Aorta (tissue), 5 donors: ENCODE measurements at places on chromosomes 3 and 15.

- no peak overlapping the region for H3K4me3 ChIP-seq
- no peaks in the 10 kb centered on the region for H3K4me1 ChIP-seq
Measured at GRCh38 chr3:125959317-125960065, 9.5 kb upstream of the ROPN1B start.

GRCh38 chr15:93942269-93942694 is 289.1 kb upstream of the MCTP2 start:
- H3K4me3 ChIP-seq = no peak overlapping the region
- no peaks in the 10 kb centered on the region for H3K4me1 ChIP-seq
- H3K27ac ChIP-seq = no peak overlapping the region
- no peaks in the 10 kb centered on the region for H3K36me3 ChIP-seq
- DNase-seq = no peak
- H3K27me3 ChIP-seq = no peaks in the 10 kb centered on the region

DNA sequence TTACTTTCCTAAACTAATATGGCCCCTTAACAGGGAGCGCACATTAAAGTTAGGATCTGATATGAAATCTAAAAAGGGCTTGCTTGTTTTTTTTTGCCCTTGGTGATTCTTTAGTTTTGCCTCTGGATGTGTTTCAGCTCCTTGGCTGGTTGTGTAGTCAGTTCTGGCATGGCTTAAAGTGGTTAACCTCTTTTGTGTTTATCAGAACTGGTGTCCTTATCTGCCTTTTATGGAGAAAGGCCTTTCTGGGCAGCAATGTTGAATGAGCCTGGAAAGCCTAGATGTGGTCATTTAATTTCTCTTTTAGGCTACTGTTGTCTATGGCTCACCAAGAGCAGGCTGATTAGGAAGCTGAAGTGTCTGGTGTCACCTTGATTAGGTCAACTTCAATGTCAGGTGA is 254.5 kb upstream of the ROPN1 start:
- H3K36me3 ChIP-seq = no peaks in the 10 kb centered on the region
- peaks cover 12% of the 10 kb centered on the region for H3K4me1 ChIP-seq
- peak overlapping the region; percentile 64 for H3K27ac ChIP-seq
- DNase-seq = no peak
- H3K27me3 ChIP-seq = no peaks in the 10 kb centered on the region

DNA sequence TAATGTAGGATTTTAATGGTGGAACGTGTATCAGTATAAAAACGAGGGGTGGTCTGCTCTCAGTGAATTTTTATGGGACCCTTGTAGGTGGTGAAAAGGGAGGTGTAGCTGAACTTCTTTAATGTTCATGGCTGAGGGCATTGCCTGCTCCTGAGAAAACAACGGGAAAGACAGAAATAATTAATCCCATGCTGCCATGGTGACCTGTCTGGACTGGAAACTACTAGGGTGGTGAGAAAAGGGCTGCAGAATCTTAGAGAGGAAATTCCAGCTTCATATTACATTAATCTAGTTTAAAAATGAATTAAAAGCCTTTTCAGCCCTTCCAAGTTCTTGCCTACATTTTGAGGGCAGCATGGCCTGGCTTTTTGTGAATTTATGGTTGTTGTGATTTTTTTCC is 47.6 kb downstream of the ZBTB38 start:
- H3K27me3 ChIP-seq = no peaks in the 10 kb centered on the region
- no peaks in the 10 kb centered on the region for H3K36me3 ChIP-seq
- H3K27ac ChIP-seq = peak overlapping the region; percentile 10
- no peak overlapping the region for H3K4me3 ChIP-seq
- H3K4me1 ChIP-seq = peaks cover under 1% of the 10 kb centered on the region

GRCh38 chr3:37571269-37571668 is 290.4 kb upstream of the CTDSPL start:
- H3K27me3 ChIP-seq = no peaks in the 10 kb centered on the region
- no peak overlapping the region for H3K27ac ChIP-seq
- H3K4me3 ChIP-seq = no peak overlapping the region
- no peak for DNase-seq
- H3K36me3 ChIP-seq = no peaks in the 10 kb centered on the region
- peaks cover 4% of the 10 kb centered on the region for H3K4me1 ChIP-seq

GRCh38 chr15:60635507-60636352 is 156.8 kb upstream of the ICE2 start:
- H3K27me3 ChIP-seq = no peaks in the 10 kb centered on the region
- no peak overlapping the region for H3K4me3 ChIP-seq
- no peak for DNase-seq
- no peak overlapping the region for H3K27ac ChIP-seq
- no peaks in the 10 kb centered on the region for H3K36me3 ChIP-seq

- no peak overlapping the region for H3K4me3 ChIP-seq
- no peak for DNase-seq
- H3K27me3 ChIP-seq = no peaks in the 10 kb centered on the region
Measured at GRCh38 chr3:3625544-3626271, 173.5 kb upstream of the LRRN1 start.

DNA sequence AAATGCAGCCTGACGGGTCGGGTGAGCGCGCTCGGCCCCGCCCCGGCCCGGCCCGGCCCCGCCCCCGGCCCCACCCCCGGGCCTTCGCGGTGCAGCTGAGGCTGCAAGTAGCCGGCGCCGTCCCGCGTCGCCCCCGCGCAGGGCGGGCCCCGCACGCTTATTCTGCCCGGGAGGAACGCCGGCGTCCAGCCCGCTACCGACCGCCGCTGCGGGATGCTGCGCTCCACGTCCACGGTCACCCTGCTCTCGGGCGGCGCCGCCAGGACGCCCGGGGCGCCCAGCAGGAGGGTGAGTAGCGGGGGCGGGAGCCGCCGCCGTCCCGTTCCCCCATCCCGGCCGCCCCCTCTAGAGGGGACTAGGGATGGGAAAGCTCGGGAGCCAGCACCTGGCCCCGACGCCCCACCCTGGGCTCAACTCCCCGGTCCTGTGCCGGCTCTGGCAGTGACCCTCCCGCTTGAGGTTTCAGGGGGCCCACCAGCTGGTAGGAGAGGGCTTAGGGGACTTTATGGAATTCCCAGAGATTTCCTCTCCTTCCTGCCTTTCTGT is at the start of gene MYZAP:
TSS of gene MYZAP (plus strand) at position 83 of the 546 bp plus-strand sequence. CDS start at position 214, 131 bp downstream.
- no peaks in the 10 kb centered on the region for H3K27me3 ChIP-seq
- peak; percentile 59 for DNase-seq
- H3K4me1 ChIP-seq = no peaks in the 10 kb centered on the region
- H3K4me3 ChIP-seq = peak within 1 kb of the TSS; percentile 53
- H3K36me3 ChIP-seq = no peaks in the 10 kb centered on the region

- peak overlapping the region; percentile 58 for H3K4me3 ChIP-seq
- no peaks in the 10 kb centered on the region for H3K36me3 ChIP-seq
- H3K27ac ChIP-seq = no peak overlapping the region
Measured at GRCh38 chr3:113948015-113948917, 453 bp downstream of the ZDHHC23 start.
